ENCODE measurements at places on chromosomes 12 and 14. TPM values are rescaled to one million over a fixed set of nuclear protein-coding genes. Genes with fewer than 3 reads are reported as not detected.
A peak's percentile ranks its signal among the peaks of the same experiment; 100 is the strongest.

CORO1C gene
- total RNA-seq: 6.7 TPM

SSTR1 gene
- total RNA-seq: not detected

SPIC gene
- not detected for total RNA-seq

KCNJ8 gene
- total RNA-seq: not detected

CACNA1C gene
- total RNA-seq: 0.08 TPM

KLRC2 gene
- not detected for total RNA-seq

CCDC88C gene
- 287 TPM for total RNA-seq

ST8SIA1 gene
- 5.6 TPM for total RNA-seq

INSM2 gene
- total RNA-seq: not detected

GRCh38 chr14:76977793-76978720 is 50.5 kb downstream of the IRF2BPL start:
- peak; percentile 49 for DNase-seq
- H3K27ac ChIP-seq: peak overlapping the region; percentile 30
- H3K4me1 ChIP-seq: peaks cover 23% of the 10 kb centered on the region
- no peaks in the 10 kb centered on the region for H3K27me3 ChIP-seq
- no peak overlapping the region for H3K4me3 ChIP-seq

DNA sequence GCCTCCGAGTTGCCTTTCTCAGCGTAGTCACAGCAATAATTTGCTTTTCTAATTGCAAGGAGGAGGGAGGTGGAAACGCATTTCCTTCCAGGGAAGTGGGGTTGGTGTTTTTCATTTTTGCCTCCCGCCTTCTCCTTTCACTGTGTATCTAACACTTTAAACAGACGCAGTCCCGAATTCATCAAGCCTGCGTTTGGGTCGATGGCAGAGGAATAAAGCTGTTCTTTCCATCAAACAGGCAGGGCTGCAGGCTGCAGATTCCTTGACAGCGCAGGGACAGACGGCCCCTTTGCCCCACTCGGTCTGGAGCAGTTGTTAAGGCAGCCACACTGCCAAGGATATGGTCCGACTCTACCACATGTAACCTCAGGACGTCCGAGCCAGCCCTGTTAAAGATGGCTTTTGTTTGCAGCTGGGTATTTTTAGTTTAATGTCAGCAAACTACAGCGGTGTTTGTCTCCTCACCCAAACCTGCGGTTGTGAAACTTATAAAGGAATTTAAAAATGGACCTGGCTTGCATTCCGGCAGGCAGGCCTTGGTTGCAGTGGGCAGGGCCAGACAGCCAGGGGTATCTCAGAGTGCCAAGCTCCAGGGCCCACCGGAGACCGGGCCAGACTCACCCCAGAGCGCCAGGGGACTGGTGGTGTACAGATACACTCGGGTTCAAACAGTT is 2.1 kb downstream of the CHST11 start:
- H3K27me3 ChIP-seq: no peaks in the 10 kb centered on the region
- peaks cover 45% of the 10 kb centered on the region for H3K4me1 ChIP-seq
- no peak for DNase-seq
- H3K4me3 ChIP-seq: peak overlapping the region; percentile 100
- H3K27ac ChIP-seq: peak overlapping the region; percentile 79

- no peak overlapping the region for H3K27ac ChIP-seq
- no peaks in the 10 kb centered on the region for H3K4me1 ChIP-seq
- no peak overlapping the region for H3K4me3 ChIP-seq
- DNase-seq: no peak
Measured at GRCh38 chr12:30144777-30145683, 361.3 kb upstream of the TMTC1 start.

DNA sequence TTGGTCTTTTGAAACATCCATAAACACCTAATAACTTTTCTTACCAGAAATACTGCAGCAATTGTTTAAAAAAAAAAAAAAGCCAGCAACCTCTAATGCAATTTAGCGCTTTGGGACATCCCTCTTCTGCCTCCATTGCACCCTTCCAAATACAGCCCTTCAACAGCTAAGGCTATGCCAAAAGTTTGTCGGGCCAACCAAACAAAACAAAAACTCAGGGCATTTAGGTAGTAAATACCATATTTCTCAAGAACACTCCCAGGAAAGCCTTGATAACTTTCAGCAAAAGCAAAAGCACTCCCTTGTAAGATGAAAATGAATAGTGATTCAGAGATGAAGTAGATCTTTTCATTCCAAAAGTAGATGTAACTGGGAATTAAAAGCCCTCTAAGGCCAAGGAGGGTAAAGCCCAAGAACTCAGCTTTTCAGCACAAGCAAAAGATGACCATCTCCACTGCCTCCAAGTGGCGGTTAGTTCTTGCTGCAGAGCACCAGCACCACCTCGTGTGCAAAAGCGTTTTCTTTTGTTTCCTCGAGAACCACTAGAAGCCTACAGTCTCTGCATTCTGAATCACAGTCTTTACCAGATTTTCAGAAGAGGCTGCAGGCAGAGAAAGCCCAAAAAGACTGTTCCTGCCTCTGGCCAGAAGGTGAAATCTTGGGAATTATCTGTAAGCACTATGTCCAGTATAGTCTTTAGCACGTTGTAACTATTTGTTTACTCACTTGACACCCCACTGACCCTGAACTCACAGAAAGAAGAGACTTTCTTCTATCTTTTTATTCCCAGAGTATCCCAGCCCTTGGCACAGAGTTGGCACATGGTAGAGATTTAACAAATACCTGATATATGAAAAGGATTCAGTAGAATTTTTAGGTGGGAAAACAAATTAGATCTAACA is 53.1 kb downstream of the SIX6 start:
- H3K4me1 ChIP-seq: no peaks in the 10 kb centered on the region
- H3K36me3 ChIP-seq: no peaks in the 10 kb centered on the region
- H3K27me3 ChIP-seq: peaks cover 6% of the 10 kb centered on the region
- DNase-seq: no peak

GRCh38 chr12:113164014-113164413 is 14.5 kb downstream of the CFAP73 start:
- H3K4me3 ChIP-seq: no peak overlapping the region
- H3K27me3 ChIP-seq: no peaks in the 10 kb centered on the region
- H3K36me3 ChIP-seq: peaks cover 90% of the 10 kb centered on the region
- no peak overlapping the region for H3K27ac ChIP-seq
- DNase-seq: no peak

- peaks cover 4% of the 10 kb centered on the region for H3K4me1 ChIP-seq
- no peak overlapping the region for H3K27ac ChIP-seq
- no peaks in the 10 kb centered on the region for H3K27me3 ChIP-seq
Measured at GRCh38 chr12:26278266-26278665, 82.9 kb downstream of the SSPN start.

DNA sequence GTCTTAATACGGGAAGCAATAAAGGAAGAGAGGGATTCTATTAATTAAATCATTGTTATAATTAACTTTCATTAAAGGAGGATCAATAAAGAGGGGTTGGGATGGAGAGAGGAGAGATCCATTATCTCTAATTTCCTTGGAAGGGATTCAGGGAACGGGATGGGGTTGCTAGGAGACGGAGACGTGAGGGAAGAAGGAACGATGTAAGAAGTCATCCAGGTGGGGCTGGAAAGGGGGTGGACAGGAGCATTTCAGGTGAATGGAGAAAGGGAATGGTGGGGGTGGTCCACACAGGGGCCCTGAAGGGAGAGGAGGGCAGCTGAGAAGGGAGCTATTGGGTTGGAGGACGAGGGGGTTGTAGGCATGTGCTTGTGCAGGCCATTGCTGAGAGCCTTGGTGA is 17.2 kb downstream of the CALCOCO1 start:
- no peak overlapping the region for H3K4me3 ChIP-seq
- no peaks in the 10 kb centered on the region for H3K27me3 ChIP-seq
- DNase-seq: no peak
- H3K4me1 ChIP-seq: no peaks in the 10 kb centered on the region
- H3K27ac ChIP-seq: no peak overlapping the region
- peaks cover 28% of the 10 kb centered on the region for H3K36me3 ChIP-seq

- H3K27me3 ChIP-seq: no peaks in the 10 kb centered on the region
- H3K4me3 ChIP-seq: no peak overlapping the region
- H3K4me1 ChIP-seq: peaks cover 32% of the 10 kb centered on the region
- H3K27ac ChIP-seq: no peak overlapping the region
- DNase-seq: no peak
- no peaks in the 10 kb centered on the region for H3K36me3 ChIP-seq
Measured at GRCh38 chr12:112007945-112008344, 5.0 kb downstream of the TMEM116 start.

- H3K27ac ChIP-seq: no peak overlapping the region
- H3K4me3 ChIP-seq: no peak overlapping the region
- no peaks in the 10 kb centered on the region for H3K4me1 ChIP-seq
- peaks cover 15% of the 10 kb centered on the region for H3K27me3 ChIP-seq
Measured at GRCh38 chr12:113500306-113500675, 28.6 kb upstream of the LHX5 start.

DNA sequence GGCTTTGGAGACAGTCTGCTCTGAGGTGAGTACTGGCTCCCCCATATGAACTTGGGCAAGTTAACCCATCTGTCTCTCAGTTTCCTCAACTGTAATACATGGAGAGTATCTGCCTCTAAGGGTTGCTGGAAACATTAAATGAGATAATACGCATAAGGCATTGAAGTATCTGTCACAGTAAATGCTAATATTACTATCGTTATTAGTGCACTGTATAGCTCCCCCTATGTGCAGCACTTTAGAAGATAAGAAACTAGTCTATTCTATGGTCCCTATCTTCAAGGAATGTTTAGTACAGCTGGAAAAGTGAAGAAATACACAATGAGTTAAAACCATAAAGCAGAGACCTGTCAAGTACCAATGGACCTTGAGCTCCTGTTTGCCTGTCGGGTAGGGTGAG is 51.7 kb upstream of the CFL2 start:
- no peaks in the 10 kb centered on the region for H3K27me3 ChIP-seq
- no peak overlapping the region for H3K27ac ChIP-seq
- H3K4me3 ChIP-seq: no peak overlapping the region
- H3K4me1 ChIP-seq: no peaks in the 10 kb centered on the region
- no peak for DNase-seq

- H3K4me1 ChIP-seq: peaks cover 15% of the 10 kb centered on the region
- H3K36me3 ChIP-seq: no peaks in the 10 kb centered on the region
- H3K27me3 ChIP-seq: peaks cover 5% of the 10 kb centered on the region
- no peak for DNase-seq
Measured at GRCh38 chr14:51653775-51654532, 2.2 kb downstream of the FRMD6 start.

GRCh38 chr12:32191445-32191844 is 84.8 kb downstream of the BICD1 start:
- DNase-seq: no peak
- no peak overlapping the region for H3K4me3 ChIP-seq
- H3K27ac ChIP-seq: no peak overlapping the region
- H3K4me1 ChIP-seq: no peaks in the 10 kb centered on the region

- H3K4me1 ChIP-seq: no peaks in the 10 kb centered on the region
- H3K27ac ChIP-seq: no peak overlapping the region
- no peaks in the 10 kb centered on the region for H3K36me3 ChIP-seq
- no peak for DNase-seq
Measured at GRCh38 chr12:15472036-15472435, 149.7 kb downstream of the PTPRO start.

DNA sequence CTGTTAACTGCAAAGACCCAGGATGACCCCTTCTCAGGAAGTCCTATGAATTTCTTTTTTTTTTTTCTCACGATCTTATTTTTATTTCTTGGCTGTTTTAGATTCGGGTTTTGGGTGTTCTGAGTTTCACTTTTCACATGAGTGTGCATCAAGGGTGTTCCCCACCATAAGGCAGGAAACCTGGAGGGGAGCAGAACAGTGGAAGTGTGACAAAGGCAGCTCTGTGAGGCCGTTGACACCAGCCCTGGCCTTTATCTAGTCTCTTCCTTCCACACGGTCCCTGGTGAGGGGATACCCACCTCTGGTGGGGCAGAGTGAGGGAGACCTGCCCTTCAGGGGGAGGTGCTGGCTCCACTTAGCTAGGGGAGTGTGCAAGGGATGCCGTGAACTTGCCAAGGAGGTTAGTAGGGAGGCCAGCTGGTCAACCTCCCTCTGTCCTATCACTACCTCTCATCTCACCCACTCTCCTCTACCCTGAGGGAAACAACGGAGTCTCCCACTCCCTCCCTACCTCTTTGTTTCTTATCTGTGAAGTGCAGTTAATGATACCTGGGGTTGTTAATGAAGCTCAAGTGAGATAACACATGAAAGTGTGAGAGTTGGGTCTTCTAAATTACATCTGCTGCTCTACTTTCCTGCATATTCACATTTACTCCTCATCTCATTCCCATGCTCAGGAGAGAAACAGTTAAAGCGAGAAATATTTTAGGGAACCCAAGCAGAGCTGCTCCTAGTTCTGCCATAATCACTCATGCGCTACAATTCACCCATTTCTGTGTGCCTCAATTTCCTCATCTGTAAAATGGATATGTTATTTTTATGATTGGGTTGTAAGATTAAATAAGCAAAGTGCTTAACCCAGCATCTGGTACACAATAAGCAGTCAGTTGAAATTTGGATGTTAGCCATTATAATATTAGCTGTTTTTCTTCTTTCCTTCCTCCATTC is 4.4 kb upstream of the GALNT6 start:
- DNase-seq: no peak
- peak overlapping the region; percentile 30 for H3K27ac ChIP-seq
- peak overlapping the region; percentile 21 for H3K4me3 ChIP-seq
- peaks cover 51% of the 10 kb centered on the region for H3K4me1 ChIP-seq

GRCh38 chr12:53856132-53856531 is 82.5 kb upstream of the HOXC13 start:
- no peak overlapping the region for H3K4me3 ChIP-seq
- no peak overlapping the region for H3K27ac ChIP-seq
- peaks cover 51% of the 10 kb centered on the region for H3K27me3 ChIP-seq
- H3K36me3 ChIP-seq: no peaks in the 10 kb centered on the region
- no peak for DNase-seq

DNA sequence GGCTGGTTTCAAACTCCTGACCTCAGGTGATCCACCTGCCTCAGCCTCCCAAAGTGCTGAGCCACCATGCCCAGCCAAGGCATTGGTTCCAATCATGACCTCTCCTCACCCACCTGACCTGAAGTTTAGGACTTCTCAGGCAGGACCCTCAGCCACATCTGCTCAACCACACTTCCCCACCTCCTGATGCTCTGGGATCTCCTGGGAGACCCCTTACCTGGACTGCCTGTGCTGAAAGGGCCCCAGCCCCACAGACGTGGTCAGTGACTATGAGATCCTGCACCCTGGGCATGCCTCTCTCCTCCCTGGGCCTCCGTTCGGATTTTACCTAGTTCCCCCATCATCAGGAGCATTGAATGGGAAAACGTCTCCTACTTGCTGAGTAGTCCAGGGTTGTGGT is 18.0 kb downstream of the GSC start:
- no peak overlapping the region for H3K27ac ChIP-seq
- DNase-seq: no peak
- H3K36me3 ChIP-seq: no peaks in the 10 kb centered on the region
- no peaks in the 10 kb centered on the region for H3K4me1 ChIP-seq
